ENCODE measurements at places on chromosomes 4 and X.
A peak's percentile ranks its signal among the peaks of the same experiment; 100 is the strongest.

GRCh38 chr4:141027421-141027820 lies 105.8 kb downstream of the RNF150 start:
- DNase-seq: no peak

GRCh38 chr4:99855678-99856077 lies 38.5 kb downstream of the LAMTOR3 start:
- no peak for DNase-seq

DNA sequence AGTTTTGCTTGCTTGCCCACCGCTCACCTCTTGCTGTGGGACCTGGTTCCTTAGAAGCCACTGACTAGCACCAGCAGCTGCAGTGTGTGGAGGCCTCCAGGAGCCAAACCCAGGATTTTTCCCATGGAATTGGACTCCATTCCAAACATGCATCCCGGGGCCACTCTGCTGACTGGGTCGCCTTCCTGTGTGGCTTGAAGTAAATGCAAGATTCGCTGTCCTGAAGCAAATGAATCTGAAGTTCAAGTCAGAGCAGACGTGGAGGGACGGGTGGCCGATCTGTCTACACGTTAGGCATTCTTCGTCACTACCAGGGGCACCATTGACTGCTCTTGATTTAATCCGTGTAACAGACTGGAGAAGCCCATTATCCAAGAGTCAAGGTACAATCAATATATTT lies 109.0 kb downstream of the SHOX start:
- no peak for DNase-seq

DNA sequence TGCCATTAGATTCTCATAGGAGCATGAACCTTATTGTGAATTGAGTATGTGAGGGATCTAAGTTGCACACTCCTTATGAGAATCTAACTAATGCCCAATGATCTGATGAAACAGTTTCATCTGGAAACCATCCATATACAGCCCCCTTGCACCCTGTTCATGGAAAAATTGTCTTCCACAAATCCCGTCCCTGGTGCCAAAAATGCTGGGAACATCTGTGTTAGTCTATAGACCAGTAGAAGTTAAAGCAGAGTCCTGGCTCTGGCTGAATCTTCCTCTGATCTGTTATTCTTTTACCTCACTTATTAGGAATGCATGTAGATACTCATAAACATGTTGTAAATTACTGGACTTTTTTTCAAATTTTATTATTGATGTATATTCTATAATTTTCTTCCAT lies 29.2 kb downstream of the SULT1B1 start:
- DNase-seq: no peak

DNA sequence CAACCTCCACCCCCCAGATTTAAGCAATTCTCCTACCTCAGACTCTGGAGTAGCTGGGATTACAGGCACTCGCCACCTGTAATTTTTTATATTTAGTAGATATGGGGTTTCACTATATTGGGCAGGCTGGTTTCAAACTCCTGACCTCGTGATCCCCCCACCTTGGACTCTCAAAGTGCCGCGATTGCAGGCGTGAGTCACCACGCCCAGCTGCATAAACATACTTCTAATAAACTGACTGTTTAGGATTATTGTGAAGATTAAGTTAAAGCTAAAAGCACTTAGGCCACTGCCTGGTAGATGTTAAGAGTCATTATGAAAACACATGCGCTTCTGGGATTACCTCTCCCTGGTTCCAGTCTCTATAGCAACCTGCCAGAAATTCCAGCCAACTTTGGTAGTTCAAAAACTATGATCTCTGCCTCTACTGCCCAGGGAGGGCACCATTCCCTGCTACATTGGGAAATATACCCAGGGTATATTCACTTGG lies 30.2 kb upstream of the GRIA3 start:
- no peak for DNase-seq

DNA sequence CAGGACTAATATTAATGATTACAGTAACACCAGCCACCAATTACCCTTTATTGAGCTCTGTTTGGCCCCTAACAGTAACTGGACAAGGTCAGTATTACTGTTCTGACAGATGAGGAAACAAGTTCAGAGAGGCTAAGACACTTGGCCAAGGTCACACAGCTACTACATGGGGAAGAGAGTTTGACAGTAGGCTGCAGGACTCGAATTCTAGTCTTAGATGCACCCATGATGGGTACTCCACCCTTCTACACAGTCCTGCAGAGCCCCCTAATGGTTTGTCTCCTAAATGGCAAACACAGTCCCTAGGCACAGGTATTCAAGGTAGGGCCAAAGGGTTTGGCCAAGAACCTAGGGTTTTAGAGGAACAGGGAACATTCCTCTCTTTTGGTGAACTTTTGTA lies 93.9 kb downstream of the NSUN7 start:
- no peak for DNase-seq

DNA sequence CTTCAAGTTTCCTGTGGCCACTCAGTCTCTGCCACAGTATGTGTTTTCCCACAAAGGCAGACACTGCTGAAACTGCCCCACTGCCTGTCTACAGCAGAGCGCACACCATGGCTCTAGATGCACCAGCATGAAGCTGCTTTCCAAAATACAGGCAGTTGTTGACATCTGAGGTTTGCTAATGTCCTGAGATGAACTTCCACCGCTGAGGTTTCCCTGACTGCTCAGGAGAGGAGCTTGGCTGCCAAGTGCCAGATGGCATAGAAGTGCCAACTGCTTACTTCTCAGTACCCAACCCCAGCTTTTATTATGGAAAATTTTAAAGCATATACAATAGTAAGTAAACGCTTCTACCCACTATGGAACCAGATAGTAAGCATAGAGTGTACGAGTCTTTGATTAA lies 61.0 kb upstream of the EXOC1L start:
- no peak for DNase-seq

DNA sequence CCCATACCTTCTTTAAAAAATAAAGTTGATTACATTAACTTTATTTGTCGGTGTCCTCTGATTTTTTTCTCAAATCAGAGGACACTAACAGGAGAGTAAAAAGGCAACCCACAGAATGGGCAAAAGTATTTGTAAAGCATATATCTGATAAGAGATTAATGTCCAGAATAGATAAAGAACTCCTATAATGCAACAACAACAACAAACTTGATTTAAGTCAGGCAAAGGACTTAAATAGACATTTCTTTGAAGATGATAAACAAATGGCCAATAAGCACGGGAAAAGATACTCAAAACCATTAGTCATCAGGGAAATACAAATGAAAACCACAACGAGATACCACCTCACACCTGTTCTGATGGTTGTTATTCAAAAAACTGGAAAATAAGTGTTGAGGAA lies 28.7 kb downstream of the DOCK11 start:
- no peak for DNase-seq

DNA sequence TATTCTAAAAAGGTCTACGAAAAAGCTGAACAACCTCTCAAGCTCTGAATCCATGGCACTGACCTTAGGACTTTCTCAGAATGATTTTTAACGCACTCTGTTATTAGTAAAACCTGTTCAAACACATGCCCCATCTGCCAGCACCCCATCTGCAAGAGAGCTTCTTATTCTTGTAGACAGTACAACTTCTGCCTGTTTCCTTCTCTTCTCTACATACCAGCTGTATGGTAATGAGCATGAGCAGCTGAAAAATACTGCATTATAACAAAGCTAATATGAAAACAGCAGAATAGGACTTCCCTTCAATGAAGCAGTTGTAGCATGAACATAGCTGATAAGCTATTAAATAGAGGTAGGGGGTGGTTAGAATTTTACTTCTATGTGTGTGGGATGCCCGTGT lies 167.9 kb downstream of the FBXW7 start:
- peak; percentile 69 for DNase-seq

DNA sequence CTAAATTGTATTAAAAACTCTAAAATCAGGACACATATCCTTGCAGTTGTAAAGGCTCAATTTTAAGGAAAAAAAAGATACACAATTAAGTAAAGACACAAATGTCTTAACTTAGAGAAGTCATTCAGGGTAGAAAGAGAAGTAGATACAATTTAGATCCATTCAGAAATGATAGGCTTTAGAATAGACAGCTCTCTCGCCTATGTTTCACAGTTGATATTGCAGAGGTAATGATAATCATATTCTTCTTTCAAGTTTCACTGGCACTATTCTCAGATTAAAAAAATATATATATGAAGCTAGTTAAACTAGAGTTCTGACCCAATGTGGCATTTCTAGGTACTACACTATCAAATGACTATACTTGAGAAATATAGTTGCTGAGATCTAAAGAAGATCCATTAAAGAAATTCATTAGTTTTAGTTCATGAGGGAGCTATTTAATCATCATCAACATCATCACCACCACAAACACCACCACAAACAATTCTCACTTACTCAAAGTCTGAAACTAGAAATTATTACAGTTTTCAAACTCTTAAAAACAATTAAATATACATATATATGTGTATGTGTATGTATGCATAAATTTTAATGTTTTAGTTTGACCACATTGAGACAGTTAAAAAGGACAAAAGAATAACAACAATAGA lies 93.1 kb downstream of the ANTXR2 start:
- no peak for DNase-seq

DNA sequence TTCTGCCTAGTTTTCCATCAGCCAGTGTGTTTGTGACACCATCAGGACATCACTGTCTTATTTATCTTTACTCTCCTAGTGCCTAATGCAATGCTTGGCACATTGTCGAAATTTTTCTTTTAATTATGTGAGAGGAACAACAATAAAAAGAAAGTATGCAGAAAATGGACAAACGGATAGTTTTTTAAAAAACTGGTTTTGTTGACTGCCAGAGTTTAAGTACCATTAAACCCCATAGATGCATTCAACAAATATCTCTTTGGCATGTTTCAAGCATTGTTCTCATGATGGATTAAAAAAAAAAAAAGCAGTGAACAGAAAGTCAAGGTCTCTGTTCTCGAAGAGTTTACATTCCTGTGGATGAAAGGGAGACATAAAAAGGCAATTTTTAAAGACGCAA lies 398.4 kb downstream of the PPP3CA start:
- no peak for DNase-seq

GRCh38 chrX:51894697-51895336 lies 1.4 kb downstream of the MAGED1 start:
- DNase-seq: no peak

DNA sequence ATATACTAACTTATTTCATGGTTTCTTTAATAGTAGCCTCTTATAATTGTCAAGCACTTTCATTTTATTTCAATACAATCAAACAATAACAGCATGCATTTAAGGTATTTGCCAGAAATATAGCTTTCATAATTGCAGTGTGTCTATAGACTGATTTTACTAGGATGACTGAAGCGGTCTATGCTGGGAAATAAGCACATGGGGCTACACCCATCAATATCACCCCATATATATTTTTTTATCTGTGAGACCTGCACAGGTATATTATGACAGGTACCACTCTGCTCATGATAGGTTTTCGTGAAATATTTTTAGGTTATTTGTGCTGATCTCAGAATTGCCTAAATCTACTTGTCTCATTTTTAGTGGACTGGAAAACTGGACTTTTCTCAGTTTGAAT lies 229.1 kb upstream of the PITX2 start:
- no peak for DNase-seq

GRCh38 chrX:154731184-154731583 lies 19.7 kb downstream of the GAB3 start:
- DNase-seq: no peak

DNA sequence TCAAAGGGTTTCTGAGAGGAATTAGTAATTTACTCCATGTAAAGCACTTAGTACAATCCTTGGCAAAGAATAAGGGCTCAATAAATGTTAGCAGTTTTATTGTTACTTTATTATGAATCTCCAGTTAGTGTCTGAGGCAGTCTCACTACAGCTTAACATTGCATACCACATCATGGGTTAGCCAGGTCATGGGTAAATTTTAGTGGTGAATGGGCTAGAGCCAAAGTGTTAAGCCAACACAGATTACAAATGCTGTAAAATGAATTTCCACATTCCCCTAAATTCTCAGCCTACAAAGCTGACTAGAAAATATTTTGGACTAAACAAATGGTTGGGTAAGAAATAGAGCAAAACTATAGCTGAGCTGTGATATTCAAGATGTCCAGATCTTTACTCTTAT lies 72.4 kb downstream of the NRK start:
- no peak for DNase-seq

- DNase-seq: no peak
Observed at GRCh38 chrX:31147175-31147574, 75.3 kb upstream of the FTHL17 start.

DNA sequence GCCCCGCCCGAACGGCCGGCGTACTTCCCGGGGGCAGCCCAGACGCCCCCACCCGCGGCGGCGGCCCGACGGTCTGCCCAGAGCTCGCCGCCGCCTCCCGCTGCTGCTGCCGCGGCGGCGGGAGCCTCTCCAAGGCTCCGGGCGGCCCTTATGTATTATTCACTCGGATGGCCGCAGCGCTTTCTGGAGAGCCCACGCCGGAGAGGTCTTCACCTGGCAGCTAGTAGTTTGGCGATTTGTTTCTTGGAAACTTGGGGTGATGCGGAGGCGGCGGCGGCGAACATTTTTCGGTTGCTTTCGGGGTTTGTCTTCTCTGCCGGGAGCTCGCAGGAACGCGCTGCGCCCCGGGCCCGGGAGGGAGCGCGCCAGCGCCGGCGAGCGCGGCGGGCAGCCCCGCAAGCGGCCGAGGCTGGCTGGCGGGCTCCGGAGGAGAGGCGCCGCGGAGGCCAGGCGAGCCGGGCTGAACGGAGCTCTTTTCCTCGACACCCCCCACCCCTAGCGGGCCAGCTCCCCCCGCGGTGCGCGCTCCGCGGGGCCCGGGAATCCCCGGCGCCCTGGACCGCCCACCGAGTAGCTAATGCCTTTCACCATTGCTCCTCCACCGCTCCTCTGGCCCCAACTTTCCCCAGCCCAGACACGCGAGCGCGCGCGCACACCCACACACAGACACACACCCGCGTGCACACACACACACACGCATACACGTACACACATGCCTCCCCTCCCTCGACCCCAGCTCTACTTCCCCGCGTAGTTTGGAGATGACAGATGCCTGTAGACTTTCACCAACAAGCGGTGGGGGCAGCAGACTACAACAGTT lies 113.5 kb downstream of the DHX15 start:
- DNase-seq: no peak

DNA sequence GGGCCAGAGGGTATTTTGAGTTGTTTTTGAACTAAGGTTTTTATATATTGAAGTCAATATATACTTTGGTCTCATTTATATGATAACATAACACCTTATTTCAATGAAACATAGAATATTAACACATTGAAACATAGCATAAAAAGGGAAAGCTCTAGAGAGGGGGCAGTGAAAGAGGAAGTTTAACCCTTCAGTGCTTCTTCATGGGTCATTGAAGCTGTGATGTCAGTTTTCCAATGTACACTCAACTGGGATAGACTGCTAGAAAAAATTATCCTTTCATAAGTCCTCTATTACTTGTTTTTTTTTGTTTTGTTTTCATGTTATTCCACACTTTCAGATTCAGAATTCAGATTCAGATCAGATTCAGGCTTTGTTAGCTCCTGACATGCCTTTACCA lies 442.7 kb downstream of the EPHA5 start:
- no peak for DNase-seq

- DNase-seq: no peak
Observed at GRCh38 chr4:76592460-76592859, 157.4 kb downstream of the SHROOM3 start.

- DNase-seq: no peak
Observed at GRCh38 chr4:147498031-147498660, 17.2 kb downstream of the EDNRA start.

- DNase-seq: no peak
Observed at GRCh38 chrX:65586491-65586890, 51.9 kb upstream of the LAS1L start.

- no peak for DNase-seq
Observed at GRCh38 chrX:40996886-40997530, 88.2 kb upstream of the USP9X start.

GRCh38 chr4:152599095-152599494 lies 63.2 kb upstream of the FBXW7 start:
- DNase-seq: no peak

Data from NCI-H1417 treated with DMSO at 0.1 percent for 48 hours (cell line).